ENCODE measurements at places on chromosomes 5 and 9.

DNA sequence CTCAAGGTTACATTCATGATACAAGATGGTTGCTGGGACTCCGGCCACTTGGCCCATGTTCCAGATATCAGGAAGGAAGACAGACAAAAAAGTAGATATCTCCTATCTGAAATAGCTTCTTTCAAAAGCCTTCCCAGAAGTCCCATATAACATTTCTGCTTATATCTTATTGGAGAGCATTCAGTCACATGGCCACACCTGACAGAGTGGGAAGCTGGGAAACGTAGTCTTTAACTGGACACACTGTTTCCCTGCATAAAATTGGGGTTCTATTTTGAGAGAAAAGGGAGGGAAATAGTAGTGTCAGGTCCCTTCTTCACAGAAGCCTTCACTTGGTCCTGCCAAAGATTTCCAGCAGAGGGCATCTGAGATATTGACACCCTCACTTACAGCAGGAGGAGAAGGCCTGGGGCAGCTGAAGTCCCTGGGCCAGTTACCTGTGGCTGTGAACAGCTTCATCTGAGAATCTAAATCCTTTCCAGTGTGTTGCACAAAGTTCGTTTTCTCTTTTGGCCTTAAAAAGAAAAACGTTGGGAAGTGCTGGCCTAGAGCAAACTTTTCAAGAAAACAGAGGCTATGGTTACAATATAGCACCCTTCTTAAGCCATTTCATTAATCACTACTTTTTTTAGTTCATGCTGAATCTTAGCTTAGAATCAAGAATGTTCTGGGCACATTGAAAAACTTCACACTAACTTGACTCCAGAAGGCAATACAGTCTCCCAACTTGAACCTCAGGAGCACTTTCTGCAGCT lies 33.5 kb downstream of the SPEF2 start:
- DNase-seq: peak; percentile 0

DNA sequence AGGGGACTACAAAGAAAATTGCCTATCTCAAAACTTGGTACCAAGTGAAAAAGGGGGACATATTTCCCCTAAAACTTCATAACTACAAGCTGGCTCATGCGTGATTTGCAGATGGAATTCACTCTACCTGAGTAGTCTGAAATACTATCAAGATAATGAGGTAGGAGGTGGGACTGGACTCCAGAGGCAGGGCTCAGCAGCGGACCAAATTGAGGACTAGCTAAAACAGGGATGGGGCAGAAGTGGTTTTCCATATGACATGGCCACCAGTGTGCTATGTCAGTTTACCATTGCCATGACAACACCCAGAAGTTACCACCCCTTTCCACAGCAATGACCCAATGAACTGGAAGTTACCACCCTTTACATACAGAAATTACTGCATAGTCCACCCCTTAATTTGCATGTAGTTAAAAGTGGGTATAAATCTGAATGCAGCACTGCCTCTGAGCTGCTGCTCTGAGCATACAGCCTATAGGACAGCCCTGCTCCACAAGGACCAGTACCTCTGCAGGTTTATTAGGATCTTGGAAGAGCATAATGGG lies 30.4 kb upstream of the TESK1 start:
- no peak for DNase-seq

DNA sequence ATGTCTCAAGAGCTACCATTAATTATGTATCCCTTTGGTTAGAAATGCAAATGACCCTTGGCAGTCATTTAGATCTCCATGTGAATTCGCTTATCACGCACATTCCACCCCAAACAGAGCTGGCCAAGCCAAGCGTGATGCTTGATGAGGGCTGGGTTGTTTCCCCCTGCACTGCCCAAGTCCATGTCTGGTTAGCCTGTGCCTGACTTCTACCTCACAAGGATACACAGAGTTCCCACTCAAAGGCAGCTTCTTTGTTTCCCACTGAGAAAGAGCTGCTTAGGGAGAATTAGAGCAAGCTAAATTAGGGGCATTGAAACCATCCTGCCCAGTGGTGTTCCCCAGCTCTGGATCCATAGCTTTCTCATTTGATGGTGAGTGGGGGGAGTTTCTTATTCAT lies 87.2 kb downstream of the FSTL4 start:
- no peak for DNase-seq

- no peak for DNase-seq
Observed at GRCh38 chr5:9653811-9654210, 23.7 kb upstream of the TAS2R1 start.

DNA sequence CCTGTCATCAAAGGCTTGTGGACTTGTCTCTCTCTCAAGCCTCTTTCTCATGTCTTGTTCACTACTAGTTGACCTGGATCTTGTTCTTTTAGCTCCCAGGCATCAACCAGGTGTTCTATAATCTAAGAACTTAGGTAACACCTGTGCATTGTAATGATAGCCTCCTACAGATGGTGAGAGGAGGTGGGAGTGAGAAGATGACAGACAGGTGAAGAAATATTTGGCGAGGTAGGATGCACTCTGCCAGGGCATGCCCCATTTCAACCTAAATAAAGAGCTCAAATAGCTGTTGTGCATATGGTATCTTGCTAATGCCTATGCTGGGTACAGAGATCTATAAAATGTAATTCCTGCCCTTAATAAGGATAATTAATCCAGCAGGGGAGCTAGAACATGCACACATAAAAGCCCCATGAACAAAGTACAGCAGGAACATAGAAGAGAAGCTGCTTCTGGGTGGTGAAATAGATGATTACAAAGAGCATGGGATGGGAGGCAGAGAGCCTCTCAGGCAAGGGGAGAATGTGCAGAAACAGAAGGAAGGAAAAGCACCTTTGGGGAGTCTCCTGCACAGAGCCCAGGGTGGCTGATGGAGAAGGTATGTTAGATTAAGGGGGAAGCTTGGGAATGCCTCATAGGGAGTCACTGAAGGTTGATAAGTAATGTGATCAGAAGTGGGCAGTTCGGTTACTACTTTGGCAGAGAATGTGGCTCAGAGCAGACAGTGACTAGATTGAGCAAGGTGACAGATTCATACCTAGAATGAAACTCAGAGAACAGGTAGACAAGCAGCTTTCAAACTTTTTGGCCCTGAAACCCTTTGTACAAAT lies 28.0 kb upstream of the PLIN2 start:
- DNase-seq: no peak

- DNase-seq: no peak
Observed at GRCh38 chr9:83299094-83299493, 236.2 kb upstream of the RASEF start.

DNA sequence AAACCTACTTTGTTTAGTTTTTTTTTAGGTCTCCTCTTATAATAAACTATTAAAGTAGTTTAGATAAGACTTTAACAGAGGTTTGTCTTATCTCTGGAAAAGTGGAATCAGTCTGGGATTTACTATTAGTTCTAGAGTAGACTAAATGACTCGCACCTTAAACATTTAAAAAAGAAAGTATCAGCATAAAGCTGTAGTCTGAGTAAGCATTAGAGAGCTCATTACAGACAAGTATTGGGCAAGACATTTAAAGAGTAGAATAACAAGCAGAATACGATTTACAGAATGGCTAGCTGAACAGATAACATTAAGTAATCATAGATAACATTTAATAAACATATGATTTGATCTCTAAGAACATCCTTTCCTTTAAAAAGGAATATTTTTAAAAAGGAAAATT lies 226.0 kb upstream of the DMAC1 start:
- no peak for DNase-seq

GRCh38 chr9:68896486-68896885 lies 117.4 kb downstream of the PRKACG start:
- no peak for DNase-seq

DNA sequence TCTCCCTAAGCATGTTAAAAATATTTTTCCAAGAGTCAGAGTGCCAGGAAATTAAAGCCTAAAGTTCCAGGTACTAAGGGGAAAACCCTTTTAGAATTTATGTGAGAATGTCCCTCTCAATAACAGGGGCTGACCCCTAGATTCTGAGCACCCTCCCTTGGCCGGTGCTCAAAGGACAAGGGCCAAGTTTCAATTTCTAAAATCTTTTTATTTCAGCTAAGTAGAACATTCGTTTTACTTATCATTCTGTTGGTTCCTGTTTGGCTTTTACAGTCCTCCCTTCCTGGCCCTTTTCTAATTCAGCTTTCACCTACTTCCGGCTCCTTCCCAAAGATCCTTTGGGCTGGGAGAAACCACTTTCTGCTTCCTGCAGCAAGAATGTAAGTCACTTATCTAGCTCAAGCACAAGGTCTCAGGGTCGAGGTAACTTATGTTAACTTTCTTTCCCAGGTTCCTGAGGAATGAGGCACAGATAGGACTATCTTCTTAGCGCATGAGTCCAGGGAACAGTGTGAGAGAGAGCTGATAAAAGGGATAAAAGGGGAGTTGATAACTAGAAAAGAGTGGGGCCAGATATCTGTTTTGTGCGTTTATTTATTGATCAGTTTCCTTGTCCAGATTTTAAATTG lies 34.6 kb upstream of the F2RL2 start:
- no peak for DNase-seq

GRCh38 chr5:10567121-10567591 lies 3.3 kb downstream of the ANKRD33B start:
- DNase-seq: no peak
